ENCODE measurements at places on chromosomes 16 and 17. TPM values are rescaled to one million over a fixed set of nuclear protein-coding genes. Genes with fewer than 3 reads are reported as not detected.

CCDC92B gene
- total RNA-seq, result 0.11 TPM

USP22 gene
- total RNA-seq, result 132 TPM

GRCh38 chr16:86512301-86512859 lies 2.1 kb downstream of the FOXF1 start:
- H3K27me3 ChIP-seq, result peaks cover 97% of the 10 kb centered on the region
- no peaks in the 10 kb centered on the region for H3K36me3 ChIP-seq
- DNase-seq, result no peak
- no peak overlapping the region for H3K27ac ChIP-seq
- H3K4me3 ChIP-seq, result no peak overlapping the region

DNA sequence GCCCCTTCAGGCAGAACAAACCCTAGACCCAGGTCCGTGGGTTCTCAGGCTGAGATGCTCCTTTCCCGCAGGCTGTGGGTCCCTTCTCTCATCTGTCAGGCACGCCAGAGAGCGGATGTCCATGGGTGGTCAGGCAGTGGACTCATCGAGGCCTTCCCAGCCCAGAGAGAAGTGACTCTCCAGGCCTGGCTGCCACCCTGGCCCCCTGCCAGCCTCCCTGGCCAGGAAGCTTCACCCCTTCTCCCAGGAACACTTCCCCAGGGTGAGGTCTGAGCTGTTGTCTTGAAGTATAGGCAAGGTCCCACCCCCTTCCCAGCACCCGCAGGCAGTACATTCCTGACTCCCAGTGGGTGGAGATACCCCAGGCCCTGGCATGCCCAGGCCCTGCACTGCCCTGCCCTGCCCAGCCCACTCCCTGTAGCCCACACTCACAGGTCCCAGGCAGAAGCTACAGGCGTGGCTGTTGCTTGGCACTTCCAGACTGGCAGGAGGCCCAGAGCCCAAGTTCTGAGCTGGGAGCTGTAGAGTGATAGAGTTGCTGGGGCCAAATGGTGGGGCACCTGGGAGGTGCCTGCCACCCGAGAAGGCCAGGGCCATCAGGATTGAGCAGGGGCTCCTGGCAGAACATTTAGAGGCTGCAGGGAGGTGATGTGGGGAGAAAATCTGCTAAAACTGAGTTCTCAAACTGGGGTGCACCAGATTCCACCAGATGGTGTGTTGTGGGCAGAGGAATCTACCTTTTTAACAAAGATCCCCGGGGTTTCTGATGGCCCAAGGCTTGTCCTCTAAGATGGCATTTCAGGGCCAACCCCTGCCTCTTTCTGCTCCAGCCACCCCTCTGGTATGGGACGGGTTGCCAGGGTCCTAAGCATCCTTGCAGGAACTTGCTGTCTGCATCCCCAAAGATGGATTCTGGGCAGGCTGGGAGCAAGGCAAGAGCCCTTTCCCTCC lies 6.7 kb downstream of the ITGA3 start:
- no peaks in the 10 kb centered on the region for H3K36me3 ChIP-seq
- peak overlapping the region; percentile 94 for H3K27ac ChIP-seq
- peaks cover 96% of the 10 kb centered on the region for H3K4me1 ChIP-seq
- peak; percentile 83 for DNase-seq
- H3K27me3 ChIP-seq, result no peaks in the 10 kb centered on the region

GRCh38 chr17:1568950-1569810 lies 6.6 kb upstream of the PITPNA start:
- no peaks in the 10 kb centered on the region for H3K36me3 ChIP-seq
- no peak for DNase-seq
- peaks cover 7% of the 10 kb centered on the region for H3K4me1 ChIP-seq
- H3K4me3 ChIP-seq, result no peak overlapping the region
- no peaks in the 10 kb centered on the region for H3K27me3 ChIP-seq
- H3K27ac ChIP-seq, result no peak overlapping the region

EFCAB13 gene
- total RNA-seq, result 3.0 TPM

DNA sequence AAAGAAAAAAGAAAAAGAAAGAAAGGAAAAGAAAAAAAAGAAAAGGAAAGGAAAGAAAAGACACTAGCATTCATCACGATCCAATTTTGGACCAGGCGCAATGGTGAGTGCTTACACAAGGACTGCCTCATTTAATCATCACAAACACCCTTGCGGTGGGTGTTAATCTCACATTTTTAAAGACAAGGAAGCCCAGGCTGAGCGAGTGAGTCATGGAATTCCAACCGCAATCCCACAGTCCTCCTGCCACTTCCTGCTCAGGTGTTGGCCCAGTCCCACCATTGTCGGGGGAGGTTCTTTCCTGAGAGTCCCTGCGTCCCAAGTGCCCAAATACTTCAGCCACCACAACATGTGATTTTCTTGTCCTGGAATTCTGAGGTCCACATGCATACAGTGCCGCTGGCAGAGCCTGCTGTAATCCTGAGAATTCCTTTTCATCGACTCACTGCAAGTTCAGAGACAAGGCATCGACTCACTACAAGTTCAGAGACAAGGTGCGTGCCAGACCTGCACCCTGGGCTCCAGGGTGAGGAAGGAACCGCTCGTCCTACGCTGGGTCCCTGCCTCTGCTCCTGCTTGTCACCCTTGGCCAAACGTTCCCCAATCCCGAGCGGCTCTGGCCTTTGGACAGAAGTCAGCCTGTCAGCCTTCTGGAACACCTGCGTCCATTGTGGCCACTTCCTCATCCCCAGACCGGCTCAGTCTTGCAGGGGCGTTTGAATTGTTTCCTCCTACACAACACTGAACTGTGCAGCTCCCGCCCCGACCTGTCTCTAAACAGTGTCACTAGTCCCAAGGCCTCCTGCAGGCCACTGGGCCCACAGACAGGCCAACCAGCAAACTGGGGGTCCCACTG lies 5.8 kb downstream of the ZG16B start:
- no peak for DNase-seq
- no peaks in the 10 kb centered on the region for H3K36me3 ChIP-seq
- no peaks in the 10 kb centered on the region for H3K27me3 ChIP-seq
- H3K27ac ChIP-seq, result no peak overlapping the region

DNA sequence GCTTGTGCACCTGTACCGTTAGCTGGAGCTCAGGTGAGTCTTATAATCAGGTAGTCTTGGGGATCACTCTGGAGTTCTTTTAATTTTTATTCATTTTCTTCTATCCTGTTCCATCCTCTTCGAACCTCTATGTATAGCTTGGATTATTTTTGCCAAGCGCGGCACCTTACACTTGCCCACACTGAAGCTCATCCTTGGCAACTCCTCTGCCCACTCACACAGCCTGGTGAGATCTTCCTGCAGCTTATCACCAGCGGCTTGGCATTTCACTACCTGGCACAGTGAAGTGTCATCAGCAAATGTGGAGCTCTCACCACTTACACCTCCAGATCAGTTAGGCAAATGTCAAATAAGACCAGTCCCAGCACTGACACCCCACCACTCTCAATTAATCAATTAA lies 116.7 kb downstream of the CACNG3 start:
- no peak overlapping the region for H3K4me3 ChIP-seq
- no peaks in the 10 kb centered on the region for H3K27me3 ChIP-seq
- no peak for DNase-seq
- no peaks in the 10 kb centered on the region for H3K4me1 ChIP-seq

BIRC5 gene
- 0.94 TPM for total RNA-seq

- H3K27ac ChIP-seq, result no peak overlapping the region
- H3K27me3 ChIP-seq, result peaks cover 3% of the 10 kb centered on the region
- DNase-seq, result no peak
- no peak overlapping the region for H3K4me3 ChIP-seq
- no peaks in the 10 kb centered on the region for H3K36me3 ChIP-seq
- H3K4me1 ChIP-seq, result no peaks in the 10 kb centered on the region
These were observed 15.6 kb downstream of the TMEM100 start for GRCh38 chr17:55706808-55707773.

DNA sequence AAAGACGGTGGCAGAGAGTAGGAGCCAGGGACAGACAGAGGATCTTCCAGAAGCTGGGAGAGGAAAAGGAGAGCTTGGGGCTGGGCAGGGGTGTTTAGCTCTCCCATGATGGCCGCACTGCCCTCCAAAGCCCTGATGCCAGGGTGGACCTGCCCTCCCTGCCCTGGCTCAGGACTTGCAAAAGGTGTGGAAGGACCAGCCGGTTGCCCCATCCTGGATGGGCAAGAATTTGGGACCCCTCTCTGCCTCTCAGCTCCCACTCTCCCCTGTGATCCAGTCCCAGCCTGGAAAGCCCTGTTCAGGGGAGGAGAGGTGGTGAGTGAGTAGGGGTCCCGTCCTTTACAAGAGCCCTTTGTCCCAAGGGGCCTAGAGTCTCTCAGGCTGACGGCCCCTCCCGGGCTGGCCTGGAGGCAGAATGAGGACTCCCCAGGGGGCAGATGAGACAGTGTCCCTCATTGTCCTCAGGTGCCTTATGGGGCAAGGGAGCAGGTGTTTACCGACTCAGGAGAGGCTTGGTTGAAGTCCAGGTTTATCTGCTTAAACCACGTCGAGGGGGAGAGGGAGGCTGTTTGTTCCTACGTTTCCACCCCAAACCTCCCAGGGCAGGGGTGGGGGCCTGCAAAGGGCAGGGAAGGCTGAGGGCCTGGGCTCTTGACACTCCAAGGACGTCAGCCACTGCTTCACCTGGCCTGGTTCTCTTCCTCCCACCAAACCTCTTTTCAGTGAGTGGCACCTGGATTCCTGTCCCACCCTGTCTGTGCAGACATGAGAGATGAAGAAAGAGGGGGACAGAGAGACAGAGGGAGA lies 19.3 kb upstream of the ITGA3 start:
- H3K4me1 ChIP-seq, result peaks cover 5% of the 10 kb centered on the region
- no peak overlapping the region for H3K4me3 ChIP-seq
- no peaks in the 10 kb centered on the region for H3K27me3 ChIP-seq
- H3K27ac ChIP-seq, result no peak overlapping the region
- H3K36me3 ChIP-seq, result no peaks in the 10 kb centered on the region

LUC7L3 gene
- total RNA-seq, result 49.8 TPM
